ENCODE measurements at places on chromosomes 2 and 18.
A peak's percentile ranks its signal among the peaks of the same experiment; 100 is the strongest.

GRCh38 chr18:66280470-66280869, 323.4 kb downstream of the CDH19 start:
- DNase-seq, result no peak

DNA sequence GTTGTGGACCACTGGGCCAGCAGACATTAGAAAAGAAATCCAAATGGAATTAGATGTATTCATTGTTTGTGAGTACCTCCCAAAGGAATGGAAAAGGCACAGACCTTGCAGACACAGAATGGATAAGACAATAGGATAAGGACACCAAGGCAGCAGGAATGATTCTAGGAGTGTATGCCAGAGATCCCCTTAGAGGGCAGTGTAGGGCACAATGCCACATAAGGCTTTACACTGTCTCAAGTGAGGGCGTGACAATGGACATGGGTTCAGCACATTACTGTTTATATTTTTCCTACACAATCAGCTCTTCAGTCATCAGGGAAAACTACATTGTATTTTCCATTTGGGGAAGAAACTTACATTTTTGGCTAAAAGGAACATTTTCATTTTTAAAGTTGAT, 250.9 kb downstream of the PTH2R start:
- no peak for DNase-seq

DNA sequence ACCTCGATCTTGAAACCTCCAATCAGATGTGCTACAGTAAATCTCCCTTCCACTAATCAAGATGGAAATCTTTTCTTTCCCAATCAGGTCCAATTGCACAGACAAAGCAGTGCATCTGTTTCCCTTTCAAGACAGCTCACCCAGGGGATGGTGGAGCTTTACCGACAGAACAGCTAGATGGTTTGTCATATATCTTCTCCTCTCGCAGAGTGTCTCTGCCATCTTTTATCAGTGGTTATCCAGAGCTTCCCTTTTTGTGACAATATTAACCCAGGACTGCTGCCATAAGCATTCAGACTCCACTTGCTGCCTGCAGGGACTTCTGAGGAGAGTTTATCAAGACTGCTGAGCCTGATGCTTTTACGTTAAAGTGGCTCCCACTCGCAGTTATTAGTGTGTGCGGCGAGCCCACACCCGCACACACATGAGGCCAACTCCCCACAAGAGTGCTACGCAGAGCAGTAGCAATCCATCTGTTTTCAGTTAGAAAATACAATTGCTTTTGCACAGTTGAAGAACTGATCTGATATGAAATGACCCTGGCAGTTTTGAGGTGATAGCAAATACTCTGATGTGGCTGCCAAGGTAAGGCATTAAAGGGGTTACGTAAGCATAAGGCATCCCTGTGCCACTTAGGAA, 398.9 kb downstream of the NCKAP5 start:
- no peak for DNase-seq

DNA sequence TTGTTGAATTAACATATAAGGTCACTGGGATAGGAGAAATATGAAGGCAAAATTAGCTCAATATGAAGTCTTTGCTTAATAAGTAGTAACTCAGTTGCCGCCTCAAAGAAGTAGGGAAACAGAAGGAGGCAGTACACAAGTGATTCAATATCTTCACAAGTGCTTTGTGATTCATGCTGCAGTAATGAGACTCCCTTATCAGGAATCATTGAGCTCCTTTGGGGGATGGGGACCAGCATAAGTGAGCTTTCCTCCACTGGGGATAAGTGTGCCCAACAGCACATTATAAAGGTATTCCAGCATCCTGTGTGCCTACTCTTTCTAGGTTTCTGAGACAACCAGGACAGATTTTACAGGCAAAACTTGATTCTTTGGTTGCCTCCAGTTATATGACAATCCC, 323.4 kb upstream of the UBE2E3 start:
- DNase-seq, result no peak

DNA sequence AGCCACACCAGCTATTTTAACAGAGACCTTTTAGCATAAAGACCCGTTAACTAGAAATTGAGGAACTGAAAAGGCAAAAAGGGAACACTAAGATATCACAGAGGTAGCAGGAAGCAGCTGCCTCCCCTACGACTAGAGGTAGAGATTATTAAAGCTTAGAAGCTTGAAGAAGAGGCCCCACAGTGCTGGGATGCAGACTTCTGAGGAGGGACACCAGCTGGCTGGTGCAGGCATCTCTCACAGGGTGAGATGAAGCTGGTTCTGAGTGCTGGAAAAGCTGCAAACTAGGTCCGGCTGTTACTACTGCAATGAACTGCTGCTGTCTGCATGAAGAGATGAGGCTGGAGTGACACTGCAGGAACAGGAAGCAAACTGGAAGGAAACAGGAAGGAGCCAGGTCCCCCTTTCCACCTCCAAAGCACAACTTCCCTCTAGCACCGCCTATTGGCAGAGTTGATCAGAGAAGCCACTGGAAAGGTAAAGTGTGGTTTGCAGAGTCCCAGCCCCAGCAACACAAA, 61.2 kb upstream of the MRPS9 start:
- no peak for DNase-seq

DNA sequence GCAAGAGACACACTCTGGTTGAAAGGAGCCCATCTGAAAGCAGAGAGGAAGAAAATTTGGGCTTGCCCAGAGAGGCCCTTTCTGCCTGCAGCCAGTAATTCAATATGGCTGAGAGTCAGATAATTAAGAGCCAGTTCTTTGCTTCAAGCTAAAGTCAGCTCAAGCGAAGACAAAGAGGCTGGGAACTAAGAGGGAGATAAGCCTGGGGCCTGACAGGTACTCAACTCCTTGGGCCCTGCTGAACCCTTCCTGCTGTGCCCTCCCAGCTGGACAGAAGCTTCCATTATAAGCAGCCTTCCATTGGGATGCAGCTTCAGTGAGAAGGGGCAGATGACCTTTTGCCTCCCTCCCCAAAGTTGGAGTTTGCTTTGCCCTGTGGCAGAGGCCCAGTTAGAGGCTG, 12.0 kb downstream of the FBXO41 start:
- DNase-seq, result no peak

- DNase-seq, result no peak
Observed at GRCh38 chr18:24553571-24554285, 93.3 kb downstream of the HRH4 start.

GRCh38 chr2:12099374-12099773, 352.9 kb downstream of the LPIN1 start:
- DNase-seq, result no peak

DNA sequence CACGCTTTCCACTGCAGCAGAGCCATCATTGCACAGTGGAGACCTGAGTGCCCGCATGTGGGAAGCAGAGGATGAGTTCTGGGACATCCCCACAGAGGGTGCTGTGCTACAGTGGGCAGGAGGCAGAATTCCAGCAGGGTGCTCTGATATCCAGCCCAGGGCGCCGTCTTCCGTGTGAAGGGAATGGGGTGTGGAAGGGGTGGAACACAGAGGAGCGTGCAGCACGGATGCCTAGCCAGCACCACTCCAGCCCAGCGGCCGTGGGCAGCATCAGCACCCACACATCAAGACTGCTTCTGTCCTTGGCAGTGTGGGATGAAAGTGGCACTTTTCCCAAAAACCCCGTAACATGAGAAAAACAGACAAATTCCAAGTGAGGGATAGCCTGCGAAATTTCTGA, 134.3 kb downstream of the ZNF236 start:
- DNase-seq, result no peak

- no peak for DNase-seq
Observed at GRCh38 chr2:557635-558301, 119.4 kb downstream of the TMEM18 start.

DNA sequence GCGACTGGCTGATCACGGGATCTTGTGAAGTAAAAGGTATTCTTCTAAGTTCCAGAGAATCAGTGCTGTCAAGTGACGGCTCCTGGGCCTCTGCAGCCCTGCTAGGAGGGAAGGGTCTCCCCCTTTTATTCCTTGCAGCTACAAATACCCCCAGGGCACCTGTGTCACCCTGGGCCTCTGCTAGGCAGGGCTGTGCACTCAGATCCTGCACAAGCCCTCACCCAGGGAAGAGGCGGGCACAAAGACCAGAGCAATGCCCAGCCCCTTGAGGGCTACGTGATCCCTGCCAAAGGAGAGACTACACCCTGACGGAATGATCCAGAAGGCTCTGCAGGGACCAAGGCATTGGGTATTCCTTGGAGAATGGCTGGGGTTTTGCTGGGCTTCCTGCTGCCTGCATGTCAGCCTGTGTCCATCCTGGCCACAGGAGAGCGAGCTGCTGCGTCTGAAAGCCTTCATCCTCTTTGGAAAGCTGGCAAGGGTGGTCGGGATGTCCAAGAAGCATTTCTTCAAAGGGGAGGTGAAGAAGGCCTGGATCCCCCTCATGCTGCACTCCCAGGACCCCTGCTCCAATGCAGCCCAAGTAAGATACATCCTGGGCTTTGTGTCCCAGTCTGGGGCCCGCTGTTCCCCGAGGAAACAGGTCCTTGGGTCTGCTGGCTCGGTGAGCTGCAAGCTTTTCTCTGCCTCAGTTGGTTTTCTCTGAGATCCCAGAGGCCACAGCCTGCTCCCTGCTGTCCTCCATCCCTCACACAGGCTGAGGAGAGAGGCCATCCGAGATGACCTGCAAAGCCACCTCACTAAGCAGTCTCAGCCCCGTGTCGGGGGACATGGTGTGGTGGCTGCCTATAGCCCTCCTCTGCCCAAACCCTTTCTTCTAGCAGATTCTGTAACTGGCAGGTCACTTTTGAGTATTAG, 24.9 kb downstream of the HJURP start:
- no peak for DNase-seq

DNA sequence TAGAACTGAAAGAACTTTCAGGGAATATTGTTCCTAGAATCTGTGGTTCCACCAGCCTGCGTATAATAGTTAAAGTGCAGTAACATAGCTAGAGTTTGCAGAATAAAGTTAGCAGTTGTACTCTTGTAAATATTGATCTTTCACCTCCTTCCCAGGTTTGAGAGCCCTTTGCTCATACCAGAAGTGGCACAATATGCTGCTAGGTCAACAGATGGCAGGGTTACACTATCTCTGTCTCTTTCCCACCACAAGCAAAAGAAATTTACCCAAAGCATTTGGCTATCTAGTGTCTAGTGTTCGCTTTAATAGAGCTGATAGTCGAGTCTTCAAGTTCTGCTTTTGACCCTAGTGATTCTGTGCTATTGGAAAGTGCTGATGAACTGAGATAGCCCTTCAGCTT, 119.0 kb upstream of the KLHL14 start:
- DNase-seq, result no peak

DNA sequence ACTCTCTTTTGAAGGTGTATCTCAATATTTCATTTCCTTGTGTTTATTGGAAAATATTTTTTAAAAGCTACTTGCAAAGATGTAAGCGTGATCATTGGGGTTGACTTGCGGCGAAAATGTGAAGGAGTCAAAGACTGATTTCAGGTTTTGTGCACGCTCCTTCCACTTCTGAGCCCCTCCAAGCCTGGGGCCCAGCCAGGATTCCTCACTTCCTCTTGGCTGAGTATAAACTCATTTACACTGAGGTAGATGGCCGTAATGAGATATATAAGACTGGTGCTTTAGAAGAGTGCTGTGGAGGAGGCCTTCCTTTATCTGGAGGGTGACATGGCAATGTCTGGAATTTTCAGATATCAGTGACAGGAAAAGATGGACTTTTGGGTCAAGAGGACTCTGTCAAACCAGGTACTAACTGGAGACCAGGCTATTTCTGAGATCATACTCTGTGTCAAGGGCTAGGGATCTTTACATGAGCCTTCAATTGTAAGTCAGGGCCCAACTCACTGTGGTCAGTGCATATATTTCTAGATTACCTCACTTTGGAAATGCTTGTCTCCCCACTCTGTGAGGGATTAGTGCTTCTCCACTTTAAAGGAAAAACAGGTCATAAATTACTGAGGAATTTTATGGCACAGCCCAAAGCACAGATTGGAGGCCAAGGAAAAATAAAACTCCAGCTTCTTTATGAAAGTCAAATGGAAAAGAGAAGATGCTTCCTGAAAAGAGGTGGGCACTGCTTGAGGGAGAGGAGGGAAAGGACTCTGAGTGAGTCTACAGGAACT, 22.8 kb downstream of the PRKCE start:
- no peak for DNase-seq

DNA sequence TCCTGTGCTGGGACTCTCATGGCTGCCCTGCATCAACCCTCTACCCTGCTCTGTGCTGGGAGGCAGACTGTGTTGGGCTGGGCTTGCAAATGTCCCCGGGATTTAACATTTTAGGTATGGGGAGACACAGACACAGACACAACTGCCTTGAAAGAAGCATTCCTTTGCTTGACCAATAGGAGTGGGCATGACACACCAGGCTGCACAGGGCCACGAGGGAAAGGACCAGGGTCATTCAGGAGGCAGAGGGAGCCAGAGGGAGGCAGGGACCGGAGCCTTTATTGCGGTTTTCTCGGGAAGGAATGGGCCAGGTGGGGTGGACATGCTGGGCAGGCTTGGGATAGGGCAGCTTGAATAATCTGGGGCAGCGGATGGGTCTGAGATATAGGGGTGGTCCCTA, 238.7 kb upstream of the COPS8 start:
- DNase-seq, result no peak

DNA sequence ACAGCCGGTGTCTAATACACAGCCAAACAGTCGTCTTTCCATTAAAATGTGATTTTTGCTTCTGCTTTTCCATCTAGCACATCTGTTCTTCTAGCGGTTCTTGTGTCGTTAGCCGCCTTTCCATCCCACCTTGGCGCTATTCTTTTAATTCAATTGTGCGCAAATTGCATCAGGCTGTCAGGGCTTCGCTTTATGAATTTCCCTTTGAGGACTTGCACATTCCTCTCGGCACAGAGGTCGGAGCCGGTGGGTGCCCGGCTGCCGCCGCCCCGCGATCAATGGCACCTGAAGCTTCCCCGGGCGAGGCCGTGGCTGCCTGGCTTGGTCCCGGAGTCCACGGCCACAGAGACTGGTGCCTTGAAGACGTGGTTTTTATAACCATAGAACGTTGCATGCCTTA, 33.9 kb upstream of the TSPYL6 start:
- no peak for DNase-seq

DNA sequence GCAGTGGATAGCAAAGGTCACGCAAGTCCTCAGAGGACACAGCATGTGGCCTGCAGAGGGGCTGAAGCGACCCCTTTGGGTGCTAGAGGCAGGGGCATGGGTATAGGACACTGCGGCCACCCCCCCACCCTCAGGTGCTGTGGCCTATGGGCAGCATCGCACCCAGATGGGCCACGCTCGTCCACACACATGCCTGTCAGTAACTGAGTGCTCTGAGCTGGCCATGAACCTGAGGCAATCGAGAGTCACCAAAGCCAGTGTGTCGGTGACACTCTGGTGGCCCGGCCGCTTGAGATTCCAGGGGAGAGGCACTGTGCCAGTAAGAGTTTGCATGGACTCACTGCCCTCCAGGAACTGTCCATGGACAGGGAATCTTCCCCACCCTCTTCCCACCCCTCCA, 22.7 kb upstream of the PTPN2 start:
- DNase-seq, result no peak

- DNase-seq, result no peak
Observed at GRCh38 chr2:231934441-231935206, 8.4 kb upstream of the NPPC start.

GRCh38 chr18:48940854-48941611, 9.7 kb downstream of the SMAD7 start:
- peak; percentile 57 for DNase-seq

GRCh38 chr2:24708537-24709152, 84.5 kb downstream of the PTRHD1 start:
- no peak for DNase-seq
